Fibroblast of villous mesenchyme (primary cell): ENCODE measurements at places on chromosomes 5 and 9. TPM values are rescaled to one million over a fixed set of nuclear protein-coding genes. Genes with fewer than 3 reads are reported as not detected.

SPATA31A7 gene
- not detected in 2 replicates for total RNA-seq

PRRX2 gene
- under 0.01 and 1.6 TPM in 2 replicates for total RNA-seq

LYRM7 gene
- total RNA-seq, result 4.2 and 6.0 TPM in 2 replicates

RNF183 gene
- not detected in 2 replicates for total RNA-seq

TRPM3 gene
- total RNA-seq, result under 0.01 TPM in 2 replicates

PCDHB12 gene
- under 0.01 TPM in 1 of 2 replicates, not detected in the other for total RNA-seq

SLC22A4 gene
- 6.8 and 16.4 TPM in 2 replicates for total RNA-seq

HAND1 gene
- not detected in 2 replicates for total RNA-seq

APBA1 gene
- total RNA-seq, result 11.2 and 11.6 TPM in 2 replicates

OR1J2 gene
- 0.32 and 0.43 TPM in 2 replicates for total RNA-seq

IL3 gene
- not detected in 2 replicates for total RNA-seq

C5orf58 gene
- not detected in 2 replicates for total RNA-seq

LURAP1L gene
- total RNA-seq, result 38.0 and 49.0 TPM in 2 replicates

FUT7 gene
- not detected in 2 replicates for total RNA-seq

ARHGEF37 gene
- 0.43 and 0.64 TPM in 2 replicates for total RNA-seq

BTNL8 gene
- not detected in 2 replicates for total RNA-seq

ZNF189 gene
- total RNA-seq, result 16.4 and 23.7 TPM in 2 replicates

ENG gene
- 25.8 and 30.7 TPM in 2 replicates for total RNA-seq

PAM gene
- 196 and 266 TPM in 2 replicates for total RNA-seq

FCN2 gene
- not detected in 2 replicates for total RNA-seq

PCDH12 gene
- under 0.01 TPM in 1 of 2 replicates, not detected in the other for total RNA-seq

GDNF gene
- 0.43 and 1.6 TPM in 2 replicates for total RNA-seq

FBXL7 gene
- 10.6 and 11.2 TPM in 2 replicates for total RNA-seq

INSYN2B gene
- 11.0 and 12.5 TPM in 2 replicates for total RNA-seq

ALDH1A1 gene
- total RNA-seq, result 161 and 450 TPM in 2 replicates

GNA14 gene
- 1.3 and 6.5 TPM in 2 replicates for total RNA-seq

PCDHGC3 gene
- 35.4 and 36.3 TPM in 2 replicates for total RNA-seq

CCDC112 gene
- 5.2 and 6.4 TPM in 2 replicates for total RNA-seq

CARD6 gene
- total RNA-seq, result 8.7 and 11.7 TPM in 2 replicates

NR2F1-AS1 gene
- 27.6 and 30.3 TPM in 2 replicates for total RNA-seq

REEP2 gene
- total RNA-seq, result 13.0 and 16.4 TPM in 2 replicates
